ENCODE measurements at places on chromosomes 12 and 14.

GRCh38 chr12:23827353-23827752 lies 122.1 kb downstream of the SOX5 start:
- no peak for DNase-seq

DNA sequence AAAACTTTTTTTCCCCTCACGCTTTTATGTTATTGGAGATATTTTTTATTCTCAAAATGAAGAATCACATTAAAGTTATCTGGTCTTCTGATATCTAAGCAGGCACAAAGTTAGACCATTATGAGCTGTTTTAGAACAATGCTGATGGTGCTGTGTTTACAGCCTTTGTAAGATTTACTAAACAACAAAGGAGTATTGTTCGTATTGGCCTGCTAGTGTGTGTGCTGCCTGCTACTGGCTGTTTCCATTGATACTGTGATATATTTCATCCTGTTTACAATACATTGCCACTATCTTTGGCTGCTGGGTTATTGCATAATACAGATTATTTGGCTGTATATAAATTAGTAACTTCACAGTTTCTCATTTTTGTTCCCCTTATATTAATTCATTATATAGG lies 220.8 kb downstream of the ITPR2 start:
- DNase-seq, result no peak

DNA sequence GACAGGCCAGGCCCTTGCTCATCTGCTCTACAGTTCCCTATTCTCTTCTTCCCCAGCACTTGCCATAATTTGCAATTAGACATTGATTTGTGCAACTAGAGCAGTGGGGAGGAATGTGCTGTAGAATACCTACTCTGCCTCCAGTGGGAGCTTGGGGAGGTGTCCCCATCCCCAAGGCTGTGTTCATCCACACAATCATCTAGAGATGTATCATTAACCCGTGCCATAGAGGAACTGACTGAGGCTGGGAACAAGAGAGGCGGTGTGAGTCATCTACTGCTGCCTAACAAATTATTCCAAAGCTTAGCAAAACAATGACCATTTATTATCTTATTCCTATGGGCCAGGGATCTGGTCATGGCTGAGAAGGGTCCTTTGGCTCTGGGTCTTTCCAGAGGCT lies 5.1 kb upstream of the OTUB2 start:
- DNase-seq, result no peak

DNA sequence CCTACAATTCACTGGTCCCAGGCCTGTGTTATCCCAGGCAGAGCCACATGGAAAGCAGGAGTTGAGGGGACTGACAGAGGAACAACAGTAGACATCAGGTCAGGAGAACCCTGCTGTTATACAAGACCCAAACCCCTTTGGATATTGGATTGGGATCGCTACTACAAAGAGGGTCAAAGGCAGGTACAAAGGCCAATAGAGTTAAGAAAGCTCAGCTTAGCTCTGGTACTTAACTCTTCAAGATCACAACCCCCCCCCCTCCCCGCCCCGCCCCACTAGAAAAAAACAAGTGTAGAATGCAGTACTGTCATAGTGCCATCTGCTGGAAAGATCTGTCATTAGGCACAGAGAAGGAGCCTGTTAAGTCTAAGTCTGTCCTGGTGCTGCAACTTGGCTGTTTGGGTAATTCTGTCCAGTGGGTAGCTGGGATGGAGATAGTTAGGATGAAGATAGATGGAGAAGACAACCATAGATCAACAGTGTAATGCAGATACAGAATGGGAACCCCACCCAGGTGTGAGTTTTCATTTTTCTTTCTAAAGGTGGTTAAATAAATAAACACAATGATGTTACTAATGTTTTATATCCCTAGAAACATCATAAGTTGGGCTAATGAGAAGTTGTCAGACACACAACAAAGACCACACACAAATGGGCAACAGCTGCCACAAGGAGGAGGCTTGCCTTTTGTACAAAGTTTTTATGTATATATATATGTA lies 17.2 kb downstream of the REM2 start:
- no peak for DNase-seq

DNA sequence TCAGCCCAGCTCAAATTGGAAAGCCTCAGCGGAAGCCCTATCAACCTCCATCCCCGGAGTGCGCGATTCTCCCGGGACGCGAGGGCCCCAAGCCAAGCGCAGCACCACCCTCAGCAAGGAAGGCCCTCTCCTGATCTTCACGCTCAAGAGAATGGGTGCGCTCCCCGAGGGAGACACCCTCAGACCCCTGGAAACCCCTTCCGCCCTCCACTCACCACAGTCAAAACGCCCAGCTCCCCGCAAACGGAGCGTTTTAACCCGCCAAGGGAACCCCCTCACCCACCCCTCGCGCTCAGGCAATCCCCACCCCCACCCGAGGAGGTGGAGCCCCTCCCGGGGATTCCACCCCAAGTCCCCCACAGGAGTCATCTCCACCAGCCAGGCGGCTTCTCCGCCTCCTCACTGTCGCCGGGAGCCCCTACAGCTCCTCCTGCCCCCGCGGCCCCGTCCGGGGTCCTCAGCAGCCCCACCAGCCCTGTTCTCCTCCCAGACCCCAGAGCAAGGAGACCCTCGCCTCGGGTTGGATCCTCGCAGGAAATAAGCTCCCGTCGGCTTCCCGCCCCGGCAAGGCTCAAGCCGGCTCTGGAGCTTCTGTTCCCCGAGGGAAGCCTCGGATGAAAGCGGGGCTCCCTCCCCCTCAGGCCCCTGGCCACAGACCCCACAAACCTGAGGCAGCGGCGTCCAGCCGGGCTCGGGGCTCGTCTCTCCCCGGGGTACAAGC lies 507 bp downstream of the BAZ2A start:
- DNase-seq, result no peak

- DNase-seq, result no peak
Observed at GRCh38 chr14:87955501-87955900, 37.5 kb downstream of the GALC start.

GRCh38 chr14:77133720-77134338 lies 7.8 kb downstream of the ZDHHC22 start:
- no peak for DNase-seq

DNA sequence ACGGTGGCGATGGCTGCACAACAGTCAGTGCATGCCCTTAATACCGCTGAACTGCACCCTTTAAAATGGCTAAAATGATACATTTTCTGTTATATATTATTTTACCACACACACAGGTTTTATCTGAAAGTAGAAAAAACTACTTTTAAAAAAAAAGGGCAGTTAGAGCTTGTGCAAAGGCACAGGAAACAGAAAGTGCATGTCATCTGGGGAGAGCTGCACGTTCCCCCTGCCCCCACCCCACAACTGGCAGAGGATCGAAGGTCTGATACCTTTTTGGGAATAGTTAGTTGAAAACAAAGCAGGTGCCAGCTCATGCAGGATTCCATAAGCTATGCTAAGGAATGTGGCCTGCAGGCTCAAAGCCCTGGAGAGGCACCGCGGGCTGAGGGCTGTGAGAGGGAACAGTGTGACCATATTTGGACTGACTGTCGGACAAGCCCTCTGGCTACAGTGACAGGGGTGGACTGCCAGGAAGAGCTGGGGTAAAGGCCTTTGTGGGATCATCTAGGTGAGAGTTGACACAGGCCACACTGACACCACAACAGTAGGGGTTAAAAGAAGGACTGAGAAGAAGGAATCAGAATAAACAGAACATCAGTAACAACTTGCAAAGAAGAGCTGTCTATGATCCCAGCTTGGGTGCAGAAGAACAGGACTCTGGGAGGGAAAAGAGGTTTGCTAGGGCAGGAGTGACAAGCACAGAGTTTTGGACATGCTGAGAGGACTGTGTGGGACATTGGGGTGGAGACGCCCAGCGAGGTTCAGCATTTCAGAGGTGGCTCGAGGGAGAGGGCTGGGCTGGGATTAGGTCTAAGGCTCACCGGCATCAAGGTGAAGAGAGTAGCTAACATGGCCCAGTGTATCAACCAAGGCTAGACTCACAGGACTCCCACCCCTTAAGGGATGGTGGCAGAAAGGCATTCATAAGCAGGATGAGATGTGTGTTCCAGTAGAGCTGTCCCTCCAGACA lies 54.6 kb downstream of the ACTN1 start:
- DNase-seq, result no peak

DNA sequence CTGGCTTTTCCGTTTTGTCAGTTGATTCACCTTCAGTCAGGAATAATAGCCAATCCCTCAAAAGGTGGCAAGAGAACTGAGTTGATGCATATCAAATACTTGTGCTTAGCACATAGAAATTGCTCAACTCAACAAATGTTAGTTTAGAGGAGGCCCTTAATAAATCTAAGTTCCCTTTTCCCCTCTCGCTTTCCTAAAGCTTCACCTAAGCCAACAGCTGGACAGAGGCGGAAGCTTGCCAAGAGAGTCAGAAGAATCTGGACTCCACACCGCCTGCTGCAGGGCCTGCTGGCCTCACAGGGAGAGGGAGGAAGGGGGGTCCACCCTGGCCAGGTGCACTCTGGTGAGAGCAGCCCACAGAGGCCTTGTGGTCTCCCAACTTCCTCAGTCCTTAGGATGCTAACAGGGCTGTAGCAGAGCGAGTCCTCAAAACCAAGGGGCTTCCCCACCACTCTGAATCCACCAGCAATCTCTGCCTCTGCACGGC lies 213.1 kb downstream of the CHST11 start:
- peak; percentile 55 for DNase-seq

DNA sequence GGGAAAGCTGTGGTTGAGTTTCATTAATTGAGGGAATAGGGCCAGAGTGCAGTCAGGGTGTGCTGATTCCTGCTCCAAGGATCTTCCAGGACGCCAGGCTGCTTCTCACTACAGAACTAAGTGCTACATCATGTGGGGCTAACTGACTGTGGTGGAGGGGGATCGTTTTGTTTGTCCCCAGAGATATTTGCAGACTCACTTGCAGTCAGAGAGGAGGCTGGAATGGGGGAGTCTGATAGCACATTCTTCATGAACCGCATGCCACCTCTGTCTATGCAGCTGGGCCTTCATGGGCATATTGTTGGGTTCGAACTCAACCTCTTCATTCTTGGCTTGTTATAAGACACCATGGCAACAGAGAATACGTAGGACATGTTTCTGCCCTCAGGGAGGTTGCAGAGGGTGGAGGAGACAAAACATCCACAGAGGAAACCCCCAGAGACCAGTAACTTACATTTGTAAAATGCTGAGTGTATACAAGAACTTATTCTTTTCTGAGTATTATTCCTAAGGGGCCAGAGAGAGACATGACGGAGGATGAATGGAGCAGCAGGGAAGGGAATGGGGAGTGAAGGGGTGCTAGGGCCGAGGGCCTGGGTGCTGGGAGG lies 13.0 kb downstream of the KRT7 start:
- no peak for DNase-seq

DNA sequence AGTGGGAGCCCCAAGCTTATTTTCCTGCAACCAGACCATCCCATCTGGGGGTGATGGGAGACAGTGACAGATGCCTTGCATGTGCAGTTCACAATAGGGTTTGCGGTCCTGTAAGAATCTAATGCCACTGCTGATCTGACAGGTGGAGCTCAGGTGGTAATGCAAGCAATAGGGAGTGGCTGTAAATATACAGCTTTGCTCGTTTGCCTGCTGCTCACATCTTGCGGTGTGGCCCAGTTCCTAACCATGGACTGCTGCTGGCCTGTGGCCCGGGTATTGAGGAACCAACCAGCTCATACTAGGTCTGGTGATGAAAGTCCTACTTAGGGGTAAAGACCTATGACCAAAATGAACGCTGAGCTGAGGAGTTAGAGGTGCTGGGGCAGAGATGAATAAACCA lies 36.1 kb upstream of the CCDC88C start:
- no peak for DNase-seq

- DNase-seq, result no peak
Observed at GRCh38 chr14:37709419-37710195, 114.2 kb downstream of the TTC6 start.

GRCh38 chr12:50224026-50224692 lies 57.0 kb upstream of the CERS5 start:
- DNase-seq, result peak; percentile 36

GRCh38 chr12:26014085-26014484 lies 55.6 kb downstream of the RASSF8 start:
- DNase-seq, result no peak

- no peak for DNase-seq
Observed at GRCh38 chr12:27148791-27149190, 66.4 kb upstream of the C12orf71 start.

GRCh38 chr14:44898551-44898950 lies 63.2 kb downstream of the KLHL28 start:
- no peak for DNase-seq

- DNase-seq, result no peak
Observed at GRCh38 chr12:57242691-57243454, 8.1 kb downstream of the STAC3 start.

DNA sequence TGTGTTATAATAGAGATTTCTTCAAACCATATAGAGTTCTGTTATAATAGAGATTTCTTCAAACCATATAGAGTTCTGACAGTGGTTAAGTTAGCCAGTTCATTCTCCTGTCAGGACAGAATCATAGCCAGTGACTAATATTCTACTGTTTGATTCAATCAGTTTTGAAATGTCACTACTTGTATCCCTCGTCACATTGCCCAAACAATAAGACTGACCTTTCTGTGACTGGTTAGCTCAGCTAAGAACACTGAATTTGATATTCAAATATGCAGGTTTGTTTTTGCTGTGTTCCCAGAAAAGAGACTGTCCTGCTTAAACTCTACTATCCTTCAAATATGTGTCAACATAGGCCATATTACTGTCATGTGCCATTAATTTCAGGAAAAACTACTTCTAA lies 74.4 kb downstream of the ALG10B start:
- no peak for DNase-seq

DNA sequence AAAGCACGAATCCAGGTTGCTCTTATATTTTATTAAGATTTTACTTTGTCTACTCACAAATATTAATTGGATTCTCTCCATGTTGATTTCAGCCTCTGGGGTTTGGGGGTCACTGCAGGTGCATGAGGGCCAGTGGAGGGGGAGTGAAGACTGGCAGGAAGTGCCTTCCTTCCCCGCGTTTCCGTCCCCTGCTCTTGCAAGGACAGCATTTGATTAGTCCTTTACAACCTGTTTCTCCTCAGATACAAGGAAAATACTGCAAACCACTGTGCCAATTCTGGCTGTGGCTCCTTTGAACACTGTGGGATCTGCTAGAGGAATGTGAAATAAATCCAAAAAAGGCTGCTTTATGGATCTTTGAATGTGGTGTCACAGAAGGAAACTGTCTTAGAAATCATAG lies 291.8 kb downstream of the ETNK1 start:
- DNase-seq, result no peak

DNA sequence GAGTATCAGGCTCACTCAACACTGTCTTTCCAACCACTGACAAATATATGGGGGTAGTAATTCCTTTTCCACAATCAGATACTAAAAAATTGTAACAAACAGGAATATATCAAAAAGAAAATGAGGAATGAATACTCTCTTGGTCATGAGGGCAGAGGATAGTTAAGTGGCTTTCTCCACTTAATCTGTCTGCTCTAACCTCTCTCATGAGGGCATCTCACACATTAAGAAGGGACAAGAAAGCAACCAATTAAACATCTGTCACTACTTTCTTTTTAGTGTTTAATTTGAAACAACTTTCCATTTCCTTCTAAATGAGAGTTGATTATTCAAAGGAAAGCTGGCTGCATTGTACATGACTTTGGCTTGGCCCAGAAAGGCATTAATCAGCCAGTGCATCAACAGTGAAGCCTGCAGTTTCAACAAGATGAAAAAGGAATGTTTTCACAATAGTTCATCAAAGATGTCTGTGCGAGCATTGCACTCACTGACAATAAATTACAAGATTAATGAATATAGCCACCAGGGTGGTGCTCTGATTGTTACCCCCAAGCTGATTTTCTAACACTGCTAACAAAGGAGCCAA lies 142.0 kb downstream of the SEC23A start:
- no peak for DNase-seq

- no peak for DNase-seq
Observed at GRCh38 chr14:93788293-93788542, at the start of gene PRIMA1. PRIMA1 (minus strand) TSS chr14:93788485; CDS start chr14:93787718, 767 bp downstream.

All from NK-92 treated with Interleukin-12 subunit alpha and Interleukin-12 subunit beta, amount 100 ng/mL, for 24 hours (cell line).